ENCODE measurements at places on chromosomes 11 and 22.

- DNase-seq = no peak
Measured at GRCh38 chr11:63919267-63920125, 2.5 kb upstream of the RCOR2 start.

- DNase-seq = no peak
Measured at GRCh38 chr11:134736251-134736947, 324.4 kb upstream of the B3GAT1 start.

DNA sequence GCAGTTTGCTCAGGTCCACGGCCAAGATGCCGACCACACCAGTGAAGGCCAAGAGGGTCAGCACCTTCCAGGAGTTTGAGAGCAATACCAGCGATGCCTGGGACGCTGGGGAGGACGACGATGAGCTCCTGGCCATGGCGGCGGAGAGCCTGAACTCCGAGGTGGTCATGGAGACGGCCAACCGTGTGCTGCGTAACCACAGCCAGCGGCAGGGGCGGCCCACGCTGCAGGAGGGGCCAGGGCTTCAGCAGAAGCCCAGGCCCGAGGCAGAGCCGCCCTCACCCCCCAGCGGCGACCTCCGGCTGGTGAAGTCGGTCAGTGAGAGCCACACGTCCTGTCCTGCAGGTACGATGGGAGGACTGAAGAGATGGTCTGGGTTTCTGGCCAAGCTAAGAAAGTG lies 31.0 kb downstream of the TBC1D22A start:
- DNase-seq = no peak

DNA sequence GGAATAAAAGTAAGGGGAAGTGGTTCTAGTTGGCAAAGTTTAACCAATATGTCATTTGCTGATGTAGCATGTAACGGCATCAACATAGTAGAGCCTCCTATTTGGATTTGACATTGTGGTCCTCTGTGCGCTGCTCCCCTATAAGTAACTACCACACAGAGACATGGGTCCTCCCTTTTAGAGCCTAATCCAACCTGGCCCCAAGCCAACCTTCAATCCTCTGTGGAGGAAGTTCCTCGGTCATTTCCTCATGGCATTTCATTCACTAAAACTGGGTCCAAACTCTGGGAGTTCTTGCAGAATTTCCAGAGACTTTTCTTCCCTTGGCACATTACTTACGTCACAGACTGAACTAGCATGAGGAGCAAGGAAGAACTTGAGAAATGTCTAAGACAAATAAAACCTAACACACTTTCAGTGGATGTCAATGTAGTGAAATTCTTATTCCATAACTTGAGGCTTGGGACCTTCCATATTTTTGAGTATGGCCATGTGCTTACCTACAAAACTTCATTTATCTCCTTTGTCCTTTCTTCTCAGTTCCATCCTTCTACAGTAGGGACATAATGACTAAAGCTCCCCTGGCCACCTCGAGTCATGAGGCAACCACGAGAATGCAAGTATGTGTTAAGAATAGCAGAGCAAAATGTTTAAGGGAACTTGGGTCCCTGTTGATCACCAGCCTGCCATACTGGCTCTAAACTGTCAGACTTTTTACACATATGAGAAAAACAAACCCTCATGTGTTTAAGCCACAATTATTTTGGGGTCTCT lies 34.7 kb downstream of the MMP20 start:
- no peak for DNase-seq

DNA sequence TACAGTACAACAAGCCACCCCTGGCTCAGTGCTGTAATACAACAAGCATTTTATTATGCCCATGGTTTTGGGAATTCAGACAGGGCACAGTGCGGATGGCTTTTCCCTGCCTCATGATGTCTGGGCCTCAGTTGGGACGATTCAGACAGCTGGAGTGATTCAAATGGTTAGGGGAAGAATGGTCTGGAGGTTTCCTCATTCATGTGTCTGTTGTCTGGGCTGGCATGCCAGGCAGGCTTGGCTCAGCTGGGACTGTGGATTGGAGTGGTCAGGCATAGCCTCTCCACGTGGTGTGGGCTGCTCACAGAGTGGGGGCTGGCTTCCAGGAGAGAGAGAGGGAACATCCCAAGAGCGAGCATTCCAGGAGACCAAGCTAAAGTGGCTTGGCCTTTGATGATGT lies 164.4 kb downstream of the C11orf91 start:
- no peak for DNase-seq

GRCh38 chr11:824292-824880 lies 3.3 kb upstream of the CRACR2B start:
- no peak for DNase-seq

GRCh38 chr11:528815-529727 lies 6.3 kb downstream of the HRAS start:
- no peak for DNase-seq

DNA sequence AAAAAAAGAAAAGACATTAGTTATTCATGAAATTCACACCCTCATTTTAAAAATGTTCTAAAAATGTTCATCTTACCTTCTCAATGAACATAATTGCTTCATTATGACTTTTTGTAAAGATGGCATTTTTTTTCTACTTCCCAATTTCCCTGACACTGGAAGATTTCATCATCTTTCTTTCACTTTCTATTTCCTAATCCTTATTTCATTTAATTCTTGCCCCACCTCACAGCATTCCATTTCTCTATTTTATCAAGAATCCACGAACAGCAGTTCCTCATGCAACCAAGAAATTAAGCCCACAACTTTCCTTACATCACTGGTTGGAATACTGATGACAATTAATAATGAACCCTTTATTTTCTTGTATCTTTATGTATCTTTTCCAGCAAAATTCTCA lies 1.9 kb downstream of the PATL1 start:
- DNase-seq = no peak

DNA sequence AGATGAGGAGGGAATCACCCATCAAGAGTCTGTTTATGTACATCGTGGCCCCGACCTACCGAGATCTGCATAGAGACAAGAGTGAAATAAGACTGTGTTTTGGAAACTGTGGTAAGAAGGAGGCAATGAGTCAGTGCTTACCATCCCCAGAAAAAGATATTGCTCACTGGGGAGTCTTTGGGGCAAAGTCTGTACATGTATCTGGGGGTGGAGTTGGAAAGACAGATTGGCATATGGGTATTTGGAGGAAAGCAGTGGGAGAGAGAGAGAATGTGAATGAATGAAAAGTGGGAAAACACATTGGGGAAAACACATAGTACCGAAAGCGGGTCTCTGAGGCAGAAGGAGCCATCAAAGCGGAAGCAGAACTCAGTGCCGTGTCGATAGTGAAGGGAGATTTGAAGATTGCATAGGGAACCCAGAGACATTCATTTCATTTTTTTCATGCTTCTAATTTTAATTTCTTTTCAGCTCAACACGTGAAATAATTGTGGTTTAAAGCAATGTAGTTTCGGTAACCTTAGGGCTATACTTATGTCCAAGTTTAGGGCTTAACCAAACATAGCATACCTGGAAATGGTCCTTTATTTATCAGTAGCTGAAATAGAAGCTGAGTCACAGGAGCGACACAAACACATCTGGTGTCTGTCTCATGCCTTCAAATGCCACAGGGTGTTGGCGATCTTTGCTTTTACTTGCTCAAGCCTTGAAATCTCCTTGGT lies 98.6 kb upstream of the CD44 start:
- DNase-seq = no peak

- no peak for DNase-seq
Measured at GRCh38 chr11:69445131-69445470, 36.4 kb upstream of the LINC01488 start.

GRCh38 chr11:15170698-15171097 lies 56.0 kb downstream of the INSC start:
- no peak for DNase-seq

GRCh38 chr11:126488591-126489370 lies 133.3 kb downstream of the ST3GAL4 start:
- no peak for DNase-seq

GRCh38 chr11:82494988-82495432 lies 238.7 kb downstream of the FAM181B start:
- DNase-seq = no peak

- no peak for DNase-seq
Measured at GRCh38 chr22:34306361-34306760, 386.1 kb upstream of the LARGE1 start.

DNA sequence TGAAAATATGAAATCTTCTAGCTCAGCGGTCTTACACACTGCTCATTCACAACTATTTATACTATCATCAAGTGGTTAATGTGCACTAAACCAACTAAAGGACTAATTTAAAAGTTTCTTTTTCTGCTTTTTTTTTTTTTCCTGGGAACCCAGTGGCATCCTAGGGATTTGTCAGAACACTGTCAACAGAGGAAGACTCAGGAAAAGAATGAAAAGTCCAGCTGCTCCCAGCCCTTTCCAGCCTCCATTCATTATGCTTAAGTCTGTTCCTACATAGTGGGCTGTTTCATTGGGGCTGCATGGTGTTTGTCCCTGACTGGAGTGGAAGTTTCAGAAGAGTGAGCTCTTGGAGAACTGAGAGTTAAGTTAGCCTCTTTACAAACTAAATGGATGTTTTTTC lies 391.1 kb downstream of the AASDHPPT start:
- no peak for DNase-seq

GRCh38 chr11:83194281-83195142 lies 1.0 kb downstream of the ANKRD42 start:
- peak; percentile 56 for DNase-seq

- no peak for DNase-seq
Measured at GRCh38 chr11:34161361-34161760, 55.9 kb downstream of the NAT10 start.

DNA sequence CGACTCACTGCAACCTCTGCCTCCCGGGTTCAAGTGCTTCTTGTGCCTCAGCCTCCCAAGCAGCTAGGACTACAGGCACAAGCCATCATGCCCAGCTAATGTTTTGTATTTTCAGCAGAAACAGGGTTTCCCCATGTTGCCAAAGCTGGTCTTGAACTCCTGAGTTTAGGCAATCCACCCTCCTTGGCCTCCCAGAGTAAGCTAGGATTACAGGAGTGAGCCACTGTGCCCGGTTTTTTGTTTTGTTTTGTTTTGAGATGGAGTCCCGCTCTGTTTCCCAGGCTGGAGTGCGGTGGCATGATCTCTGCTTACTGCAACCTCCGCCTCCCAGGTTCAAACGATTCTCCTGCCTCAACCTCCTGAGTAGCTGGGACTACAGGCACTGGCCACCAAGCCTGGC lies 41.0 kb downstream of the CELF1 start:
- DNase-seq = no peak

DNA sequence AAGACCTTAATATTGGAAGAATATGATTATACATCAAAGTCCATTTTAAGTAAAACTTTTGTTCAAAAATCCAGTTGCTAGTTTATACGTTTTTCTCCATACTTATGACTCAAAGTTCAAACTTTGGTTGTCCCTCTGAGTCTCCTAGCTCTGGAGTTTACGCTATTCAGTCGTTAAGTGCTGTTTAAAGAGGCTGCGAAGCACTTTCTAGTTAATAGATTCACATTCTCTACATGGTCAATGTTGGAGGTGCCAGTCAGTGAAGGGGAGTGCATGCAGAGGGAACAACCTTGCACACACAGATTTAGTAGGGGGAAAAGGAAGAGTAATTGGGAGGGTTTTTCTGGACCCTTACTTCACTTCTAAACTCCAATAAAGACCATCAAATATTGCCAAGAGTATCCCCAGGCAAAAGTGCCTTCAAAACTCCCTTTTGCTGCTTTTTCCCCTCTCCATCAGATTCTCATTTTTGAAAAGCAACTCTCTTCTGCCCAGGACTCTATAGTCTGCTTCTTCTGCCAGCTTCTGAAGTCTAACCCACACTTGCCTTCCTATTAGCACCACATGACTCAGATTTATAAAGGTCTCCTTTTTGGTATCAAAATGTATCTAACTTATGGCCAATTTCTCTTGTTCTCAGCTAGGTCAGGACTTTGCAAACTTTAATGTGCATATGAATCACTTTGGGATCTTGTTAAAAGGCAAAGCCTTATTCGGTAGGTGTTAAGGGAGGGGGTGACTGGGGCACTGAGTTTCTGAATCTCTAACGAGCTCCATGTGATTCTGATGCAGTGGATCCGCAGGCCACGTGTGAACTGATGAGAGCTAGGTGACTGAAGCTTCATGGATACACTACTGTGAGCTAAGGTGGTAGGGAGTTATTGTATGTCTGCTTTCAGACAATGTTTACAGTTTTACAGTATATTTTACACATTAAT lies 96.2 kb upstream of the MTMR2 start:
- DNase-seq = no peak

DNA sequence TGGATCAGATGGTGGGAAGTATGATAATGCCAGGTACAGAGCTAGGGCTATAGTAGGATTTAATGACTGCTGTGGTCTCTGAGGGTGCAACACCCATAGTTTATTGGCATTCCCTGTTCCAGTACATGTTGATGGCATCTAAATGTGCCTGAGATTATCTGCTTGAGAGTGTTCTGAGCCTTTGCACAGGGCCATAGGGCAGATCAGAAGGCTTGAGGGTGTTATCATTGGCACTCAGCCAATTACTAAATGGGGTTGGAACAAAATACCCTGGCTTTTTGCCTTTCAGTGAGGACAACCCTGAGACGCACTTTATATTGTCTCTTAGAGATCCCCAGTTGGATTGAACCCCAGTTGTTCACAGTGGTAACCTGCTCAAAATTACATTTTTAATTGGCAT lies 6.7 kb downstream of the SLC5A12 start:
- DNase-seq = no peak

DNA sequence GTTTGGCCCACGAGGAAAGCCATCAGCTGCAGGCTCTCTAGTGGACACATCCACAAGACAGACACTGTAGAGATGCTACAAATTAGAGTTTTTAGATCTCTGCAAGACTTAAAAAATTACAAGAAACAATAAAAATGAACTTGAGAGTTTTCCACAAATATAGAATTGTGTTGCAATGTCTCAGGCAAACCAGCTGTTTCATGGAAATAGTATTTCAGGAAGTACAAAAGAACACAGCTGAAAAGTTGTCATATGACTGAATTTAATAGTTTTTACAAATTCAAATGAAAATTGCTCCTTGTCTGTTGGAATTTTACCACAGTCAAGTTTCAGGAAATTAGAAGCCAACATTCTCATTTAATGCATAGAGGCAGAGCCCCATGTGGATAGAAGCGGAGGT lies 184.5 kb upstream of the PITPNB start:
- DNase-seq = no peak
